Calu3 (cell line): ENCODE measurements at places on chromosomes 3 and 15. TPM values are rescaled to one million over a fixed set of nuclear protein-coding genes. Genes with fewer than 3 reads are reported as not detected.
A peak's percentile ranks its signal among the peaks of the same experiment; 100 is the strongest.

DNA sequence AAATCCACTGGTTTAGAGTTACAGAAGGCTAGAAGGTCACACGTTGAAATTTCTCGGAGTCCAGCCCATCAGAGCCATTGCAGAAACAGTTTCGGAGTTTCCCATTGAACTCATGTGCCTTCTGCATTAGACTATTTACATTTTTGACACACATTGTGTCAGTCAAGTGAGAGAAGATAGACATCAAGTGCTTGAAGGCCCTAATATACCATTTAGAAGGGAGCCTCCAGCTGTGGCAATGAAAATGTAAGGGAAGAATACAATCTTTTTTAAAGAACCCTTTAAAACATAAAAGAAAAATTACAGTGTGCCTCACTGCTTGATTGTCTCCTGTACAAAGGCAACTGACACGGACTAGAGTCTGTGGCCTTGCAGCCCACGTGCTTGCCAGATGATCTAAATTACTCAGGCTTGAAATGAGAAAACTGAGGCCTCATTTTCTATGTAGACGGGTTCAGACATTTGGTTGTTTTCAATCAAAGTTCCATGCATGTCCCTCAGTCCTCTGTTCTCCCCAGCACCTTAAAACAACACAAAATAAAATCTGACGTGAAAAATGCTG lies 650.5 kb downstream of the ROBO2 start:
- H3K27me3 ChIP-seq, result no peaks in the 10 kb centered on the region
- no peak overlapping the region for H3K27ac ChIP-seq
- H3K4me3 ChIP-seq, result no peak overlapping the region
- no peaks in the 10 kb centered on the region for H3K36me3 ChIP-seq

DNA sequence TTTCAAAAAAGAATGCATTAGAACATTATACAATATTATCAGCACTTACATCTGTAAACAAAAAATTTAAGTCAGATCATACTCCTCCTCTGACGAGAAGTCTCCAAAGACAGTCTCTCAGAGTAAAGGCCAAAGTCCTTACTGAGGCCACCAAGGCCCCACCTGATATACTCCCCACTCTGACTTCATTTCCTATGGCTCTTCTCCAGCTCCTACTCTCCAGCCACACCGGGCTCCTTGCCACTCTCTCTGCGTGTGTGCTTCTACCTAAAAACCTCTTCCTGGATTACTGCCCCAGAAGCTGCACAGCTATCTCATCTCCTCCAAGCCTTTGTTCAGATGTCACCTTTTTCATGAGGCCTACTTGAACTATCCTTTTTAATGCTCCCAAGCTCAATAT lies 5.0 kb downstream of the DCP1A start:
- no peak overlapping the region for H3K4me3 ChIP-seq
- H3K36me3 ChIP-seq, result peaks cover 17% of the 10 kb centered on the region
- no peaks in the 10 kb centered on the region for H3K27me3 ChIP-seq

- H3K27ac ChIP-seq, result no peak overlapping the region
- no peaks in the 10 kb centered on the region for H3K4me1 ChIP-seq
- H3K36me3 ChIP-seq, result no peaks in the 10 kb centered on the region
- no peaks in the 10 kb centered on the region for H3K27me3 ChIP-seq
- H3K4me3 ChIP-seq, result no peak overlapping the region
Measured at GRCh38 chr3:53597136-53597915, 102.9 kb downstream of the CACNA1D start.

- H3K4me3 ChIP-seq, result no peak overlapping the region
- no peak for DNase-seq
- H3K36me3 ChIP-seq, result peaks cover 55% of the 10 kb centered on the region
- H3K4me1 ChIP-seq, result peaks cover 3% of the 10 kb centered on the region
- no peak overlapping the region for H3K27ac ChIP-seq
Measured at GRCh38 chr15:90982135-90982534, 12.2 kb downstream of the PRC1 start.

DNA sequence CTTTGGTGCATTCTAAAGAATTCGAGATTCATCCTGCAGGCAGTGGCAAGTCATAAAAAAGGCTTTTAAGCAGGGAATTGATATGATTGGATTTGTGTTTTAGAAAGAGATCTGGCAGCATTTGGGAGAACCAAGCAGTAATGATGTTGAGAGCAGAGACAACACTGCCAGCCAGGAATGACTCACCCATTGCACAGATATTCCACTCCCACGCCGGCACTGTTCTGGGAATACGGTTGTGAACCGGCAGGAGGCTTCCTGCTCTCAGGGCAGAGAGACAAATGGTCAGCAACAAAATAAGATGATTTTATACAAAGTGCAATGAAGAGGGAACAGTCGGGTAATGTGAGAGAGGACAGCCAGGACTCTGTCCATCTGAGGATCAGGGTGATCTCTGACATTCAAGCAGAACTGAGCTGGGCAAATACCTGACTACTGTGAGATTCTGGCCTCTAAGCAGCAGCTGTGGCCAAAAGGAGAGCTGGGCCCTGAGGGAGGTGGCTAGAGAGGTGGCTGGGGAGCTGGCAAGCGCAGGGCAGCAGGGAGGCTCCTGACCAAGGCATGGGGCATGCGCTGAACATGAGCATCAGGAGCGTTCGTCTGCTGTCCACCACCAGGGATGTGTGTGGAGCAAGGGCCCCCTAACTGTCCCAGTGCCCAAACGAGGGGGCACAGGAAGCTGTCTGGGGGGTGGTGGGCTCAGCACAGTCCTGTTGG lies 56.1 kb upstream of the PLXNA1 start:
- no peak for DNase-seq
- H3K36me3 ChIP-seq, result no peaks in the 10 kb centered on the region
- H3K4me1 ChIP-seq, result peaks cover 44% of the 10 kb centered on the region

GRCh38 chr3:61927332-61927731 lies 366.0 kb downstream of the PTPRG start:
- DNase-seq, result no peak
- no peak overlapping the region for H3K4me3 ChIP-seq
- no peak overlapping the region for H3K27ac ChIP-seq
- no peaks in the 10 kb centered on the region for H3K4me1 ChIP-seq
- no peaks in the 10 kb centered on the region for H3K36me3 ChIP-seq

- H3K36me3 ChIP-seq, result peaks cover 15% of the 10 kb centered on the region
- H3K4me3 ChIP-seq, result no peak overlapping the region
- no peak overlapping the region for H3K27ac ChIP-seq
- no peak for DNase-seq
- no peaks in the 10 kb centered on the region for H3K27me3 ChIP-seq
Measured at GRCh38 chr3:132422531-132422930, 5.2 kb downstream of the DNAJC13 start.

Gene CKMT1A
- total RNA-seq, result 0.66 and 1.2 TPM in 2 replicates

Gene COL6A5
- not detected in 2 replicates for total RNA-seq

GRCh38 chr15:95025924-95026728 lies 794.8 kb downstream of the MCTP2 start:
- no peaks in the 10 kb centered on the region for H3K27me3 ChIP-seq
- peaks cover 7% of the 10 kb centered on the region for H3K4me1 ChIP-seq
- H3K36me3 ChIP-seq, result no peaks in the 10 kb centered on the region
- no peak overlapping the region for H3K4me3 ChIP-seq
- peak; percentile 78 for DNase-seq
- no peak overlapping the region for H3K27ac ChIP-seq

GRCh38 chr15:89034305-89034704 lies 54.0 kb upstream of the ABHD2 start:
- H3K36me3 ChIP-seq, result peaks cover 4% of the 10 kb centered on the region
- no peak overlapping the region for H3K27ac ChIP-seq
- peaks cover 47% of the 10 kb centered on the region for H3K27me3 ChIP-seq

Gene PPP1R2
- total RNA-seq, result 60.6 and 68.2 TPM in 2 replicates

DNA sequence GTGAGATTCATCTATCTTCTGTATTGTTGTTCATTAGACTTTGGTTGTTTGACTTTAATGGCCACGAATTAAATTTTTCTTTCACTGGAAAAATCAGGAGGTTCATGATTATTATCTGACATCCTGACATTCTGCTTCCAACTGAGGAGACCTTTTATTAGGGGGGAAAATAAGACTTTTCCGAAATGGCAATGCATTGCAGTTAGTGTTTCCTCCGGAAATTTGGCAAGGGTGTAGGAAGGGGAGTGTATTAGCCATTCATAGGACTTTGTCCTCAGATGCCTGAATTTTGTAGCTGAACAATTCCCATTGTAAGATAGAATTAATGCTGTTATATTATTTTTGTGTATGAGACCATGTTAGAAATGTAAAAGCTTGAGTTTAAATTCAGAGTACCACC lies 450.6 kb upstream of the TGFBR2 start:
- no peak overlapping the region for H3K4me3 ChIP-seq
- H3K27me3 ChIP-seq, result no peaks in the 10 kb centered on the region
- H3K36me3 ChIP-seq, result no peaks in the 10 kb centered on the region
- H3K4me1 ChIP-seq, result no peaks in the 10 kb centered on the region

DNA sequence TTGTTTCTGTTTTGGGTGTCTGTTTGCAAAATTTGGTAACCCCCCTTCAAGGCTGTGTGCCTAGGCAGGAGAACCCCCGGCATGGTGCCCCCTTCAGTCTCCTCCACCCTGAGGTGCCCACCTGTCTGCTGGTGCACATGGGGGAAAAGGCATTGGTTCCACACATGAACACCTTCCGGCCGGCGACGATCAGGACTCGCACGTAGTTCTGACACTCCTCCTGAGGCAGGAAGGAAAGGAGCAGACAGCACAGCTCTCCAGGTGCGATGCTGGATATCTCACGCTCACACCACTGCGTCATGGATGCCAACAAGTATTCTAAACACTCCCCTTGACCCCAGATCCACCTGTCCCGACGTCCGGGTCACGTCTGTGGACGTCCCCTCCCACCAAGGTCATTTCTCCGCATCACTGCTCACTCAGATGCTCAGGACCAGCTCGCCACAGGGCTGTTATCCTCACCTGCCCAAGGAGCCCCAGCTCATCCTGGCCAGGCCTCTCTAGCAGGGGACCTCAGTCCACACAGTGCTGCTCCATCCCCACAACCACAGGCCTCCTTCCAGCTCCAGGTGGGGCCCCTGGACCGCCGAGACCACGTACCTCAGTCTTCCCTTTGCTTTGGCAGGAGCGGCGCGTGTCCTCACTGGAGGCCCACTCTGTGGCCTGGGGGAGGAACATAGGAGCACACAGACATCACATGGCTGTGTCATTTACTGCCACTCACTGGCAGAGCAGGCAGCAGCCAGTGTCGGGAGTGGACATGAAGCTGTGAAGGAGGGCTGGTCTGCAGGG lies 99.0 kb downstream of the SEMA5B start:
- no peak overlapping the region for H3K27ac ChIP-seq
- H3K36me3 ChIP-seq, result no peaks in the 10 kb centered on the region
- peaks cover 58% of the 10 kb centered on the region for H3K27me3 ChIP-seq
- H3K4me1 ChIP-seq, result no peaks in the 10 kb centered on the region
- DNase-seq, result no peak
- H3K4me3 ChIP-seq, result no peak overlapping the region

- H3K4me3 ChIP-seq, result no peak overlapping the region
- H3K4me1 ChIP-seq, result peaks cover 85% of the 10 kb centered on the region
- no peaks in the 10 kb centered on the region for H3K27me3 ChIP-seq
- no peak for DNase-seq
Measured at GRCh38 chr3:134366928-134367811, 7.1 kb downstream of the AMOTL2 start.

GRCh38 chr3:111747490-111747889 lies 111.6 kb upstream of the PHLDB2 start:
- H3K4me1 ChIP-seq, result peaks cover 45% of the 10 kb centered on the region
- peak; percentile 59 for DNase-seq
- peak overlapping the region; percentile 35 for H3K4me3 ChIP-seq
- no peaks in the 10 kb centered on the region for H3K27me3 ChIP-seq

Gene SLC24A5
- total RNA-seq, result not detected in 2 replicates
